ENCODE measurements at places on chromosomes 1 and 21.

DNA sequence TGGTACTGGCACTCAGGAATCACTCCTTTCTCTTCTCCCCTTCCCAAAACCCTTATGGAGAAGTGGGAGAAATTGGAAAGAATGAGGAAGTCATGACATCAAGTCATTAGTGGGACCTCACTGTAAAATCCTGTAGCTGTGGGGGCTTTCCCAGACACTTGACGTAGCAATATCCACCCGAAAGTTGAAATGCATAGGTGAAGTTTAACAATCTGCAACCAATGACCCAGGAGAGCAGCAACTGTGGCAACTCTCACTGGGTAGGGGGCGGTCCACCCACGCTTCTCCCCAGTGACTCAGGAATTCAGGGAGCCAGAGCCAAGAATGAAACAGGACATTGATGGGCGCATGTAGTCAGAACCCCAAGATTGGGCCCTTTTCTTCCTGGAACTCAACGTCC, 27.0 kb downstream of the ABCA4 start:
- DNase-seq: no peak

GRCh38 chr1:177219554-177220458, 49.0 kb downstream of the BRINP2 start:
- DNase-seq: no peak

- no peak for DNase-seq
Observed at GRCh38 chr1:160539990-160540858, 17.2 kb upstream of the SLAMF6 start.

DNA sequence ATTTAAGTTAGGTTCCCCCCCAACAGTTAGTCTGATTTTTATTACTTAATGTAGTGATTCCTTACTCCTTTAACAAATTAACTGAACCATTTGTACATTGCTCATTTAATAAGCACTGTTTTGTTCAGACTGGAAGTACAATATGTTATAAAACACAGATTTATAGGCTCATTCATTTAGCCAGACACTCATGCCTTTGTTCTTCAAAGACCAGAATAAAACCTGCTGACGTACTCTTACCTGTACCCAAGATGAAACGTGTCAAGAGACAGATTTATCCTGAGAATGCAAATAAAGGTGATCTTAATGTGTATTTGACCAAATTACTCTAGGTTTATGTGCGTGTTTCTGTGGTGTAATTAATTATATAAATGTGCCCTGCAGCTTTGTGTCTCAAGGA, 92.8 kb downstream of the INTS7 start:
- no peak for DNase-seq

GRCh38 chr1:92907949-92908684, 53.1 kb downstream of the DIPK1A start:
- no peak for DNase-seq

DNA sequence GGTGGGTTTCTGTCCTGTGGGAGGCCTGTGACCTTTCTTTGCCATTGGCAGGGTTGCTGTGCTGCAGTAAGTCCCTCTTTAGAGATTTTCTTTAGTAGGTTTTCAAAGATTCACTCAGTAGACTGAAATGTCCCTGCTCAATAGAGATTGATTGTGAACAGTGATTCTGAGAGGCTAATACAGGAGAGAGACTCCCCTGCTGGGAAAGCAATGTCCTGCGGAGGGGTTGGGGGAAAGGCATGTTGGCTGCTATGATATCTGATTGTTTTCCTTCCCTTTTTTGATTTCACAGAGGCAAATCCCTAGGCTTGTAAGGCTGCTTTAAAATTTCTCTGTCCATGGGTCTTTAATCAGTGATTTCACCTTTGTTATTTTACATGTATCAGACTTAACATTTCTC, 589.9 kb downstream of the ADGRL2 start:
- no peak for DNase-seq

DNA sequence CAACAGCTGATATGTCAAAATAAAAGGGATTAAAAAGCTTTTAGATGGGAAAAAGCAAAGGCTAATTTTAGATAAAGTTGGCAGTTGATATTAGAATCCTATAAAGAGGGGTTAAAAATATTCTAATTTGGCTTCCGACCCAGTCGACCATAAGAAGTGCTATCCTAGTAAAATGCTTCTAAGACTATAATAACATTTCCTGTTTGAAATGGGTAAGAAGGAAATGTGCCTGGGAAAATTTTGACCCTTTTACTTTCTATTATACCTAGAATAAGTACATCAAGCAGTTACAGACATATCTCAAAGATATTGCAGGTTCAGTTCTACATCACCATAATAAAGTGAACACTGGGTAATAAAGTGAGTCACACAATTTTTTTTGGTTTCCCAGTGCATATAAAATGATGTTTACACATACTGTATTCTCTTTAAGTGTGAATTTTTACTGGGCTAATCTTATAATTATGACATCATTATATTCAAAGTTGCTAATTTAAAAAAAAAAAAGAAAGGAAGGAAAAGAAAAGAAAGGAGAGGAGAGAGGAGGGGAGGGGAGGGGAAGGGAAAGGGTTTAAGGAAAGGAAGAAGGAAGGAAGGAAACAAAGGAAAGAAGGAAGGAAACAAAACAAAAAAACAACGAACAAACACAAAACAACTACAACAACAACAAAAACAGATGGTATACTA, 308.2 kb upstream of the NR5A2 start:
- DNase-seq: no peak

DNA sequence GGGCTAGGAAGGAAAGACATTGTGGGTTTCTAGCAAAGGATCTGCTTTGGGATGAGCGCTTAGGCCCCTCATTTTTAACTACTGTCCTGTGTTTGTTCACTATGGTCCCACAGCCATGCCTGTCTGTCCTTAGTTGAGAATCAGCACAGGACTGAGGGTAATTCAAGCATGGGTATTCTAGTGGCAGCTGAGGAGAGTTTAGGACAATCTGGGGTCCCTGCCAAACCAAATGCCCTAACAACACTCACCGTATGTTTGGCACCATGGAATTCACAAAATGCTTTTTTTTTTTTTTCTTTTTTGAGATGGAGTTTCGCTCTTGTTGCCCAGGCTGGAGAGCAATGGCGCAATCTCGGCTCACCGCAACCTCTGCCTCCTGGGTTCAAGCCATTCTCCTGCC, 10.4 kb downstream of the ARHGEF11 start:
- no peak for DNase-seq

DNA sequence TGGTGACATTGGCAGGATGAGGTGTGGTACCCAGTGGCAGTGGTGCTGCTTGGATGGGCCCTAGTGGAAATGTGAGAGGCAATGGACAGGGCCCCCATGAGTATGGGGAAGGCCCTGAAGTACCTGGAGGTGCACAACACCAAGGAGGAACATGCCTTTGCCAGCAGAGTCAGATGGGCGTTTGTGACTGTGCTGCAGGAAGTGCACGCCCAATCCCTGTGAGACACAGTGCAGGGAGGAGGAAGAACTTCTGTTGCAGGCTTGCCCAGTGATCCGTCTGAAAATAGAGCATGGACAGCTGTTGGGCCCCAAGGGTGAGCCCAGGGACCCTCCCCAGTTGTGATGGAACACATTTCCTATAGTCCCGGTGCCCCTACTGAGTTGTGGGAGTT, 42.7 kb downstream of the GJA5 start:
- DNase-seq: no peak

DNA sequence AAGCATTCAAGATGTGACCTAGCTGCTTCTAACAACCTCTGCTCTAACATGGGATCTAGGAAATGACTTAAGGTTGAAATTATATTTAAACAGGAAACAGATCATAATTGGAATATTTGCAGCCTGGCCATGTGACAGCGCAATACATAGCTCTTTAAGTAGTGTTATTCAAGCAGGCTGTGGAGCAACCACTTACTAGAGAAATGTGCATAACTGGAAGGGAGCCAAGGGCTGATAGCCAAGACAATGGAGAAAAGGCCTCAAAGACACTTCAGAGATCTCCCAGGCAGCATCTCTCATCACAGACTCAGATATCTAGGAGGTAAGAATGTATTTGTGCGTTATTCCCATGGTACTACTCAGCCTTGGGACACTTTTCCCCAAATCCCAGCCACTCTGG, 823.0 kb upstream of the PRMT6 start:
- no peak for DNase-seq

DNA sequence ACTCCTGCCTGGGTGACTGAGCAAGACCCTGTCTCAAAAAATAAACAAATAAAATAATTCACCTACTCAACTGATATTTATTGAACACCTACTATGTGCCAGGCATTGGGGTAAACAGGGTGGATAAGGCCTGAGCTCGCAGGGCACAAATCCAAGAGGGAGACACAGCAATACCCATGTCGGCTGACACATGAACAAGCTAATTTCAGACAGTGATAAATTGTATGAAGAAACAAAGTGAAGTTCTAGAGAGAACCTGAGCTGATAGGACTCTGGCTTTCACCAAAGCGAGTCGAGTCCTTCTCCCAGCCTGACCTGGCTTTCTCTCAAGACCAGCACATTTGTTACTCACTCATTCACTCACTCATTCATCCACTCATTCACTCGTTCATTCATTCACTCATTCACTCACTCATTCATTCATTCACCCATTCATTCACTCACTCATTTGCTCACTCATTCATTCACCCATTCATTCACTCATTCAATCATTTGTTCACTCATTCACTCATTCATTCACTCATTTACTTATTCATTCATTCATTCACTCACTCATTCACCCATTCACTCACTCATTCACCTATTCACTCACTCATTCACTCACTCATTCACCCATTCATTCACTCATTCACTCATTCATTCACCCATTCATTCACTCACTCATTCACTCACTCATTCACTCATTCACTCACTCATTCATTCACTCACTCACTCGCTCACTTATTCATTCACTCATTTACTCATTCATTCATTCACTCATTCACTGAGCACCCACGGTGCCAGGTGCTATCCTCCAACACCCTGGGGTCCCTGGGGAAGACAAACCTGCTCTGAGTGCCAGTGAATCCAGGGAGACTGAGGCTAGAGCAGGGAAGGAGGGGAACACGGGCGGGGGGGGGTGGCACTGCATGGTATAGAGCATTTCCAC, 37.4 kb upstream of the CASZ1 start:
- no peak for DNase-seq

DNA sequence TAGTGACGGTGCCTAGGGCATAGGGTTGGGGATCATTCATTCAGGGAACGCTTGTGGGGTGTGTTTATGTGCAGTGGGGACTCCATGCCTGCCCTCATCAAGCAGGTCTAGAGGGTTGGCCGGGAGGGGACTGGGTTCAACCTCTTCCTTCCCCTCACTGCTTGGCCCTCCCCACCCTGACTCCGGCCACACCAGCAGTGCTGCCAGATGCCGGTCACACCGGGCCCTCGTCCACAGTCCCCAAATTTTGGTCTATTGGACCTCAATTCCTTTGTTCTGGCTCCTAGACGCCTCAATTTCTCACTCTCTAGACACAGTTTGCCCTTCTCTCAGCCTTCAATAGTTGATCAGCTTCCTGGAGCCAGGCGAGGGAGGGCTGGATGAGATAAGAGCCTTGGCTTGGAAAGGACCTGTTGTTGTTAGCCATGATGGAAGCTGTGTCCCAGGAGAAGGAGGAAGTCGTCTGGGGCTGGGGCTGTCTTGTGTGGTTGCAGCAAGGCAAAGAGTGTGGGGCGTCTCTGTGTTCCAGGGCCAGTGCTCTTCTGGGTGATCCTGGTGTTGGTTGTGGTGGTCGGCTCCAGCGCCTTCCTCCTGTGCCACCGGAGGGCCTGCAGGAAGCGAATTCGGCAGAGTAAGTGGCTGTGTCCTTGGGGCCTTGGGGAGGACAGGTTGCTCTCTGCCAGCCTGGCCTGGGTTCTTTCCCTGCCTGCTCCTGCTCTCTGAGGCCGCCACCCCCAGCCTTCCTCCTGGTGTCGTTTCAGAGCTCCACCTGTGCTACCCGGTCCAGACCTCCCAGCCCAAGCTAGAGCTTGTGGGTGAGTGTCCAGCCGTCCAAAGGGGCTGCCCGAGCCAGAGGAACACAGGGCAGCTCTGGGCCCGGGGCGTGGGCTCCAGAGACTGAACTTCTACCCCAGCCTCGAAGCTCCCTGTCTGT, 41.1 kb upstream of the TNFRSF1B start:
- no peak for DNase-seq

DNA sequence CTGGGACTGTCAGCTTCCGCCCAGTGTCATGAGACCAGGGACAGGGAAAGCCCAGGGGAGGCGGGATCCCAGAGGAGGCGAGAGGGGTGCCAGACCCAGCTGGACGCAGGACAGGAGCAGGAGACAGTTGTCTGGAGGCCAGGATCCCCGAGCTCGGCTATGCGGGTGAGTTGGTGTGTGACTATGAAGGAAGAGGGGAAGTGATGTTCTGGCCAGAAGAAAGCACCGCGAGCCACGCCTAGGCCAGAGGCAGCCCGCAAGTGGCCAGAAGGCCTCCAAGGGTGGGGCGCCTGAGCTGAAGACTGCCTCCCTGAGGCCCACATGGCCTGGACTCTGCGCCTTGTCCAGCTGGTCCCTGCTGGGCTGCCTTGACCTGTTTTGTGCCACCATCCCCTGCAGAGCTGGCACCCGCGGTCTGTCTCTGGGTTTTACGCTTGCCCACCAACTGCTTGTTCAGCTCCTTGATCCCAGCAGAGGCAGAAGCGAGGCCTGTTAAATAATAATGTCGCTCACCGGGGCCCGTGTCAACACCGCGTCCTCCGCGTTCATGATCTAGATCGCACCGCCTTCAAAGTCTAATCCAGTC, 85.2 kb upstream of the ACTL8 start:
- peak; percentile 78 for DNase-seq
